ENCODE measurements at places on chromosomes 11 and 22. TPM values are rescaled to one million over a fixed set of nuclear protein-coding genes. Genes with fewer than 3 reads are reported as not detected.

TENM4 gene
- 6.1 TPM for total RNA-seq

OR2D2 gene
- total RNA-seq: not detected

JAM3 gene
- total RNA-seq: 101 TPM

DNA sequence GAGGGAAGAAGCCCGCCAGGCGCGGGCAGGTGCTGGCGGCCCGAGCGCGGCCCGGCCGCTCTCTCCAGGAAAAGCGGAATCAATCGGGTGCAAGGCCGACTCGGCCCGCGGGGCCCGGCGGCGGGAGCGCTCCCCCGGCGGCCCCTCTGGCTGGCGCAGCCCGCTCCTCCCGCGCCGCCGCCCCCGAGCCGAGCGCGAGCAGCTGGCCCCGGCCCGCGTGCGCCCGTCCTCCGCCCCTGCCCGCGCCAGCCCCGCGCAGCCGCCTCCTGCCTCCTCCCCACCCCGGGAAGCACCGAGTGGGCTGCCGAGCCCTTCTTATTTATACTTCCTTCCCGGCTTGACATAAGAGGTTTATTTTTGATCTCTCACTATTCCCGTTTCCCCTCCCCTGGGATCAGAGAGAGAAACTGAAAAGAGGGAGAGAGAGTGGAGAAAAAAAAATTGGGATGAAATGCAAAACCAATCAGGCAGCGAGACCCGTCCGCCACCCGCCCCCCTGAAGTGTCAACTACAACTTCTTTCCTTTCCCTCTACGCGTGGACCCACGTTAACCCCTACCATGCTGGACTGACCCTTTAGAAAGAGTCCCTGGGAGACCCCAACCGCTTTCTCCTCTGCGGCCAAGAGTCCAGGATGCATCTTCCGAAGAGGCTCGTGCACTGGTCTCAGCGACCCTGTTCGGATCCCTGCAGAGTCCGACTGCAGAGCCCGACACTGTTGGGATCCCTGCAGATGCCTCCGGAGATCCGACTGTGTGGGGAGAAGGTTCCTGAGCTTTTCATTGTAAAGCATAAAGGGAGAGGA lies at the start of gene ADAMTS8:
TSS of gene ADAMTS8 (minus strand) at position 294 of the 804 bp plus-strand sequence. CDS start 323 bp downstream, outside the sequence.
- peak; percentile 34 for ATAC-seq

DNA sequence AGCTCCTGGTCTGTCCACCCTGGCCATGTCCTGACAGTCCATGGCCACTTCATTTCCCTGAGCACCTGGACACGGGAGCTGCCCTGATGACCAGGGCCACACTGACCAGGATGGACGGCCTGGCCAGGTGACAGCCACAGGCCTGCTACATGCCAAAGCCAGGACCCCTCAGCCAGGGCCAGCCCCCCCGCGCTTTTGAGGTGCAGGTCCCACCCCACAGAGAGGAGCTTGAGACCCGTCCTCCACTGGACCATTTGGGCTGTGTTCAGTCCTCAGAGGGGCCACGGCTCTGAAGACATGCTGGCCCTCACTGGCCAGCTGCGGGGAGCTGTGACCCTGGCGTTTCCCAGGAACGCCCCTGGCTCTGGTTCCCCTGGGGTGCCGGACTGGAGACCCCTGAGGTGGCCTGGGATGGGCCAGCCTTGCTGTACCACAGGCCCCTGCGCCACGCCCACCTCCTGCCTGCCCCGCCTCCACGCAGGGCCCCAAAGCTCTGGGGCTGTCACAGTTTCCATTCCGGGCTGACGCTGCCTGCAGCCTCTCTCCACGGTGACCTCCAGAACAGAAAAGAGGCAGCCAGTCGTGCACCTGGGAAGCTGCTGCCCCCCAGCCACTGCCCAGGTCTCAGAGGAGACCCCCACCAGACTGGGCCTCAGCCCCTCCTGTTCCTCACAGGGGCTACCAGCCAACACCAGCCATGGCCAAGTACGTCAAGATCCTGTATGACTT lies 18.2 kb downstream of the EPS8L2 start:
- no peak for ATAC-seq

DNA sequence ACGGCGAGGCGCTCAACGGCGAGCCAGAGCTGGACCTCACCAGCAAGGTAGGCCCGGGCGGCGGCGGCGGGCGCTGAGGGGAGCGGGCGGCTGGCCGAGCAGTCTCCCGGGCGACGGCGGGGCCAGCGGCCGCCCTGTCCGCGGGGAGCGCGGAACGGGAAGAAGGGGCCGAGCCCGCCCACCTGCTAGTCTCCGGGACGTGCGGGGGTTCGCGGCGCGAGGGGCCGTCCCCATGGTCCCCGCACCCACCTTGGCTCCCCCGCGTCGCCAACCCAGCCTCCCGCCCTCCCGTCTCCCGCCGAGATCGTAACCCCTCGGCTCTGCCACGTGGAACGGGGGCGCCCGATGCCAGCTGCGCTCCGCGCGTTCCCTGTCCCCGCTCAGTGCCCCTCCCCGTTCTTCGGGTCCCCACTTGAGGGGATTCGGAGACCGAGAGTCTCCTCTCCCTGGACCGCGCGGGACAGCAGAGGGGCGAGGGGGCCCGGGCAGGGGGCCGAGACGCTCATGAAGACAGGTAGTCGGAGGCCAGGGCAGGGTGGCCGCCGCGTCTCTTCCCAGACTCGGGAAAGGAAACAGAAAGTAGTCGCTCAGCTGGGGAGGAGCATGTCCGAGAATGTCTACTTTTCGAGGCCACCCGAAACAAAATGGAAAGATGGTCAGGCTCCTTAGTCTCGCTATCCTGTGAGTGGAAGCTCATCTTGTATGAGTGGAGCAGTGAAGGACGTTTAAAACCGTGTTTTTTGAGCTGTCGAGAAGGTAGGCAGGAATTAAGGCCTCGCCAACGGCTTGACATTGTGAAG lies 557 bp downstream of the GTPBP1 start:
- peak; percentile 5 for ATAC-seq
